Kidney (tissue), 22 donors: ENCODE measurements at places on chromosomes 7 and 10. TPM values are rescaled to one million over a fixed set of nuclear protein-coding genes. Genes with fewer than 3 reads are reported as not detected.

The GLI3 gene
- 11.1 TPM for total RNA-seq

The UNCX gene
- total RNA-seq = 2.0 TPM

The C7orf57 gene
- 0.63 TPM for total RNA-seq

The FGL2 gene
- 96.9 TPM for total RNA-seq

The COL17A1 gene
- 10.8 TPM for total RNA-seq

The TEX47 gene
- not detected for total RNA-seq

The OLAH gene
- total RNA-seq = 0.50 TPM

The STOX1 gene
- 1.5 TPM for total RNA-seq

The INMT gene
- 44.8 TPM for total RNA-seq

The LRWD1 gene
- total RNA-seq = 14.1 TPM
